ENCODE measurements at places on chromosomes 13 and 19. TPM values are rescaled to one million over a fixed set of nuclear protein-coding genes. Genes with fewer than 3 reads are reported as not detected.

DNA sequence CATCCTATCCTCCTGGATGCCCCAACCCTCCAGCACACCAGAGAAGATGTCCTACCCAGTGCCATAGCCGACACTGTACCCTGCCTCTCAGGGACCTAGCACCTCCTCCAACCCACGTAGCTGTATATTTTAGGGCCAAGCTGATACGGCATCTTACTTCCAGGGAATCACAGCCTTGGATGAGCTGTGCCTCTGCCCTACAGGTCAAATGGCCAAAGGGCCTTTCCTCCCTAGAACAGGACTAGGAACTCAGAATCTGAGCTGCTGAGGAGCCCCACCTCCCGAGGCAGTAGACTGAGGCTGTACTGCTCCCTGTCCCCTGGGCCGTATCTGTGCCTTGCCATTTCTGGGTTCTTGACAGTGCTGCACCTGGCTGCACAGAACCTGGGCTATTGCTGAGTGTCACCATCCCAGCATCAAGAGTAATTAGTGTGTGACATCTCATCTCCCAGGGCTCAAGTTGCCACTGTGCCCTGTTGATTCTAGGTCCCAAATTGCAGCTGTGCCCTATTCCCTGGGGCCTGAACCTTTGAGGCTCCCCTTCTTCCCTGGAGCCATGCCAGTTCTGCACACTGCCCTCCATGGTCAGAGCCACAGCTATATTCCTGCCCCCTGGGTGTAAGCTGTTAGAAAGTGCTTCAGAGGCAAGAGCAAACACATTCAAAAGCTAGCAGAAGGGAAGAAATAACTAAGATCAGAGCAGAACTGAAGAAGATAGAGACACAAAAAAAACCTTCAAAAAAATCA is 41.0 kb downstream of the VWA8 start:
- no peak for DNase-seq

The RAB3A gene
- 2.1 TPM for total RNA-seq

DNA sequence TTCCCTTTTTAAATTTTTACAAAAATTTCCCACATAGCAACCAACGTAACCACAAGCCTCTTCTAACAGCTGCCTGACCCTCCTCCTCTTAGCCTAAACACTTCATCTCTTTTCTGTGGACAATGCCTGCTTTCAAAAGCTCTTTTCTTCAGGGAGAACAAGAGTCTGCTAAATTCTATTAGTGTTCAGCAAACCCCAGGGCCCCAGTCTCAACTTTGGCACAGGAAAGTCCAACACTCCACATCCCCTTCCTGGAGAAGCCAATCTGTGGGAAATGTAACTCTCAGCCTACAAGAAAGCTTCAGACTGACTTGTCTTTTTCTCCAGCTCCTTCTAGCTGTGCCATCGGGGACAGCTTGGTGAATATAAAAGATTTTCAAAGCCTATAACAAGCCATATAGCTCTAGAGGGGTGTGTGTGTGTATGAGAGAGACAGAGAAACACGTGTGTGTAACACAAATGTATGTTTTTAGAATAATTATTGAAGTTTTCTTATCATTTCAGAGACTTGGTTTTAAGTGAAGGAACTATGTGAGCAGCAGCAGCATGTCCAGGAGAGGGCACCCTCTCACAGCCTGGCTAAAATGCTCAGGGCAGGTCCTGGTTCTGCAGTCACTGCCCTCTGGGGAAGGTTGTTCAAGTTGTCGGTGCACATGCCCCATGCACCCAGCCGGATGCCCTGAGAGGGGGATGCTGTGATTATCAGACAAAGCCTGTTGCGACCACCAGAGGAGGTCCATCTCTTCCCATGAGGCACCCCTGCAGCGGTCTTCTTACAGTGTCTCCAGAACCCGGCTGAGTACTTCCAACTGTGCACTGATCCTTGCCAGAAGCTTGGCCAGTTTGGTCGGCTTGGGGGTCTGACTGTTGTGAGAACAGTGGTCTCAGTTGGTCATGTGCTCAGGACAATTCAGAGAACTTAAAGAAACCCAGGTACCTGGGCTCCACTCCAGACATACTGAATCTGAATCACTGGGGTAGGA is 34.4 kb downstream of the CCDC70 start:
- DNase-seq: peak; percentile 67

The SIGLEC14 gene
- 0.21 TPM for total RNA-seq

DNA sequence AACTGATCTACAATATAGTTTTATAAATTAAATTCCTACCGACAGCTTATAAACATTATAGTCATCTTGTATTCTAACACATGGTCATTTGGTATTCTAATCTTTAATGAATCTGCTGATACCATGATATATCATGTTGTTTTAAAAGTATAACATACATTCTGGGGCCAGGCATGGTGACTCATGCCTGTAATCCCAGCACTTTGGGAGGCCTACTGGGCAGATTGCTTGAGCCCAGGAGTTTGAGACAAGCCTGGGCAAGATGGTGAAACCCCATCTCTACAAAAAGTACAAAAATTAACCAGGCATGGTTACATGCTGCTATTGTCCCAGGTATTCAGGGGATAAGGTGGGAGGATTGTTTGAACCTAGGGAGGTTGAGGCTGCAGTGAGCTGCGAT is 3.1 kb downstream of the ZNF383 start:
- no peak for DNase-seq

The PDX1 gene
- not detected for total RNA-seq

- peak; percentile 17 for DNase-seq
Measured at GRCh38 chr13:70784207-70784989, 676.1 kb upstream of the KLHL1 start.

GRCh38 chr13:59743195-59743594 is 420.5 kb downstream of the DIAPH3 start:
- DNase-seq: no peak

The LYL1 gene
- 4.2 TPM for total RNA-seq

DNA sequence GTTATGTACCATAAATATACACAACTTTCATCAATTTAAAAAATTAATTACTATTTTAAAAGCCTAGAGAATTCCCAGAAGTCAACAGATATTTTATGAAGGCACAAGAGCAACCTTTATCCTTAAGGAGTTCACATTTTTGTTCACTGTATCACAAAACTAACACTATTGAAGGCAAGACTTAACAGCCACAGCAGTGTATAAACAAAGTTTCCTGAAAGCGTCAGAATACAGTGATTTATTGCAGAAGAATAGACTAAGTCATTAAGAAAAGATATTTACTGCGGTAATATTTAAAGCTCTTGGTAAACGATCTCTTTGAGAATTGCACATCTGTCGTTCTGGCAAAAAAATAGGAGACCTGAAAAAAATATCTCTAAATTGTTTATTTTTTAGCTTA is 419.3 kb upstream of the NBEA start:
- DNase-seq: no peak

DNA sequence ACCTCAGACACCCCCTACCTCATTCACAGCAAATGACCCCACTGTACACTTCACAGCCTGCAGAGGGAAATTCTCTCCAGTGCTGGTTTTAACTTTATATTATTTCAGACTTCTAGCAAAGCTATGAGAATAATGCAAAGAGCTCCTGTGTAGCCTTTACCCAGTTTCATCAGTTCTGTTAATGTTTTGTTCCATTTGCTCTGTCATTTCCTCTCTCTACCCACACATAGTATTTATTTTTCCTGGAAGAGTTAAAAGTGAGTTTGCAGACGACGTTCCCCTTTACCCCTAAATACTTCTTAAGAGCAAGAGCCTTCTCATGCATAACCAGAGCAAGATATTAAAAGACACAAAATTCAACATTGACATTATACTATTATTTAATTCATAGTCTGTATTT is 49.9 kb upstream of the ADGRE1 start:
- DNase-seq: no peak

The CEACAM18 gene
- total RNA-seq: not detected

The CYP2S1 gene
- total RNA-seq: 11.0 TPM

- DNase-seq: peak; percentile 59
Measured at GRCh38 chr13:105847527-105848291, 687.8 kb downstream of the EFNB2 start.

The ZNF439 gene
- 8.1 TPM for total RNA-seq

- no peak for DNase-seq
Measured at GRCh38 chr19:29606420-29606747, 301 bp downstream of the POP4 start.

DNA sequence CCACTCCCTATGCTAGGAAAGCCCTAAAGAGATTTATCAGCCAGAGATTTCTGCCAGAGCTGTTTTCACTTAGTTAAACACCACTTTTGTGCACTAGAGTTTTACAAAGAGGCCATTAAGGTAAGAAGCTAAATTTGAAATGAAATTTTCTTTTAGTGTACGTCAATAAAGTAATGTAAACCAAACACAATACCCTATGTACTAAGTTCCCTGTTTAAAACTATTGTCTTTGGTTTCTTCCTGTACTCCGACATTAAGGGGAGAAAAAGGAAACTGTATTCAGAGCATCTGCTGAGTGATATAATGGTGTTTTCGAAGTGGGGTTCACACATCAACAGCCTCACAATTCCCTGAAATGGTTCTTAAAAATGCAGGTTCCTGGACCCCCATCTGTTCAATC is 40.7 kb upstream of the STARD13 start:
- no peak for DNase-seq

The LYPD5 gene
- total RNA-seq: 1.6 TPM

GRCh38 chr19:1848399-1849131 is at the start of gene REXO1:
Gene REXO1, minus strand, starts transcription at chr19:1848483. Its CDS starts 125 bp downstream, at chr19:1848358.
- DNase-seq: peak; percentile 98

GRCh38 chr19:11264452-11265176 is 2.3 kb upstream of the DOCK6 start:
- DNase-seq: peak; percentile 44

GRCh38 chr19:17557466-17557865 is 2.0 kb downstream of the COLGALT1 start:
- no peak for DNase-seq

DNA sequence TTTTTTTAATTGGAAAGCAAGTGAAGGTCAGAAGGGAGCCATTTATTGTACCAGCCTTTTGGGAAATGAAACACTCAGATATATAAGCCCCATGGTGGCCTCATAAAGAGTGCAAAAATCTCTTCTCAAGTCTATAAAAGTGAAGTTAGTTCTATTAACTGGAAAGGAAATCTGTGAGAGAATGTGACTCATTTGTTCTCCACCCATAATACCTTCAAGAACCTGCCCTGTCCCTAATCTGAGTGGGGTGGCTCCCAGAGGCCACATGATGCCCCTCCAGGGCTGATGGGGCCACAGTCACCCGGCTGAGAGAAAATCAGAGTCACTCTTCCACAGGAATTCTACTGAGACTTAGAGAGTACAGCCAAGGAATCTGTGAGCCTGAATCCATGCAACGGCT is 65.8 kb upstream of the SERP2 start:
- DNase-seq: no peak

- DNase-seq: no peak
Measured at GRCh38 chr19:3830621-3831589, 37.9 kb downstream of the ZFR2 start.

DNA sequence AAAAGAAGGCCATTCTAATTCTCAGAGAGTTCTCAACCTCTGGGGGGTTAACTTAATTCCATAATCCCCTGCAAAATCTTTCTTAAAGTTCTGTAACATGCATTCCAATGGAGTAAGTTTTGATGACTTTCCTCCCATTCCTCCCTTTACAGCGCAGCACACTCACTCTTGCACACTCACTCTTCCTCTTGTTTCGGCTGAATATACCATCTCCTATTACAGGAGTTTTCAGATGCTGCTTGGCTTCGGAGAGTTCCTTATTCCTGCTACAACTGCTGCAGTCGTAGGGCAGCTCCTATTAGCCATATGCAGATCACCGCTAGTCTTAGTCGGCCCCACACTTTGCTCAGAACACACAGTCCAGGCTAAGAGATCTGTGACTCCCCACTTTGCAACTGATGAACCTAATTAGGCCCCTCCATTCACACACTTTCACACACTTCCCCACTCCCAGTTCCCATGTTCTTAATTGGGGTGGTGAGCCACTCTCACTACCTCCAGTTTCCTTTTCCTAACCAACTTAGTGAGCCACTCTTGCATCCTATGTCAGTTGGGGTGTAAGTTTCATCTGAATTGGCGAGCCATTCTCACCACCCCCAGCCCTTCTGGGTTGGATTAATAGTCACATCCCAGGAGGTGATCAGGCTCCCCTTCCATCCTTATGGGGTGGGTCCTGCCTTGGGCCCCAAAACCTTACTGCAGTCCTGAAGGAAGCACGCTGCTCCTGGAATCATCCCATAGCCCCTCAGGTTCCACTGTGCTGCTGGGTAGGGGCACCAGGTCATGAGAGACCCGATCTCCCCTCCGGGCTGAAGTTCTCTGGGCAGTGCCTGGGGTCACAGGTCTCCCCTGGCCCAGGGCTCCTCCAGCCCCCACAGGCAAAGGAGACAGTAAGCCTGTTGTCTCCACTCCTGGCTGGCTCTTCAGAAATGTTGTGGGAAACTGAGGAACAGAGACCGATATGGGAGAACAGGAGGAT is 53.9 kb downstream of the OR10H4 start:
- peak; percentile 14 for DNase-seq

DNA sequence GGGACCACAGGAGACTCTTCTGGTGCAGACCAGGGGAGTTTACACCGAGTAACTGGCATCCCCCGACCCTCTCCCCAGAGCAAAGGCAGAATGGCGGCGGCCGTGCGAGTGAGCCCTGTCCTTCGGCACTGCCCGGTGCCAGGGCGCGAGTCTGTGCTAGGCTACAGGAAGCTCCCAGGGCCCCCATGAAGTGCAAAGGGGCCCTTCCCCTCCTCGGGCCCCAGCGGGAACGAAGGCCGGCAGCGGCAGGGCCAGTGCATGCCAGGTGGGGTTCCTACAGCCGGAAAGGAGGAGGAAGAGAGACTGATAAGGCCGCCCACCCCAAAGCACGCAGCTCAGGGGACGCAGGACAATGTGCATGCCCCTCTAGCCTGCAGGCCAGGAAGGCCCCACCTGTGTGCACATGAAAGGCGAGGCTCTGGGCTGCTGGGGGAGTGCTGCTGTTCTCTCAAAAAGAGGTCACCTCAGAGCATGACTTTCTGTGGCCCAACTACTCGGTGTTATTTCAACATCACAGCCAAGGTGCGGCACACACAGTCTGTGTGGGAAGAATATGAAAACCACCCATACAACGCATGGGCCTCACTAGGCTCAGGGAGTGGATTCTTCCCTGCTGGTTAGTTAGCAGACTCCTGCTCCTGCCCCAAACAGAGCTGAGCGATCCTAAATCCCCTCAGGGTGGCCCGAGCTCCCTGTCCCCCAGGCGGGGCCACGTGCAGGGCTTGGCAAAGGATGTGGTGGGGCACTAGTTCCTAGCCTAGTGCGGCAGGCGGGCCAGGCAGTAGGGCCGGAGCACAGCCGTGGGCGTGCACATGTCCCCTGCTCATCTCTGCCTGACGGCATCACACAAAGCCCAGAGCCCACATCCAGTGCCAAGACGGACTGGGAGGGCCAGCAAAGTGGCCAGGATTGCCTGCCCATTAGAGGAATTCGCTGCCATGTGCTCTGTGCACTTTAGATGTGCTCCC is 28.4 kb upstream of the TIMM44 start:
- DNase-seq: no peak

GRCh38 chr19:45154064-45154827 is 6.5 kb downstream of the NKPD1 start:
- no peak for DNase-seq

- DNase-seq: no peak
Measured at GRCh38 chr13:30830638-30830965, 75.5 kb upstream of the MEDAG start.

The PRODH2 gene
- total RNA-seq: not detected

- no peak for DNase-seq
Measured at GRCh38 chr13:59364641-59365085, 799.1 kb downstream of the DIAPH3 start.

Measured in tongue (tissue), 3 donors.